Activated T-helper 1 cell treated with anti-CD3 and anti-CD28 coated beads, Interleukin-12 subunit alpha, Interleukin-12 subunit beta, Interleukin-2, Interleukin-4 antibody, amounts not matched to agents 30 ng/mL and 10 ng/mL and 1 ng/mL, durations not matched to agents 14 hours and 24 hours and 36 hours (primary cell): ENCODE measurements at places on chromosomes 13 and 19.
A peak's percentile ranks its signal among the peaks of the same experiment; 100 is the strongest.

GRCh38 chr19:56955637-56956216, 115.2 kb upstream of the PEG3 start:
- no peak for DNase-seq

DNA sequence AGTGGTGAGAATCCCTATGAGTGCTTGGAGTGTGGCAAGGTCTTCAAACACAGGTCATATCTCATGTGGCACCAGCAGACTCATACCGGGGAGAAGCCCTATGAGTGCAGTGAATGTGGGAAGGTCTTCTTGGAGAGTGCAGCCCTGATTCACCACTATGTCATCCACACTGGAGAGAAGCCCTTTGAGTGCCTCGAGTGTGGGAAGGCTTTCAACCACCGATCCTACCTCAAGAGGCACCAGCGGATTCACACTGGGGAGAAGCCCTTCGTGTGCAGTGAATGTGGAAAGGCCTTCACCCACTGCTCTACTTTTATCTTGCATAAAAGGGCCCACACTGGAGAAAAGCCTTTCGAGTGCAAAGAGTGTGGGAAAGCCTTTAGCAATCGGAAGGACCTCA, 18.7 kb upstream of the AURKC start:
- DNase-seq = no peak

GRCh38 chr13:65112531-65112941, 2117.6 kb downstream of the PCDH9 start:
- no peak for DNase-seq

- peak; percentile 27 for DNase-seq
Measured at GRCh38 chr19:33795370-33796163, 1.1 kb upstream of the KCTD15 start.

GRCh38 chr13:96817336-96817941, 176.8 kb downstream of the OXGR1 start:
- no peak for DNase-seq

DNA sequence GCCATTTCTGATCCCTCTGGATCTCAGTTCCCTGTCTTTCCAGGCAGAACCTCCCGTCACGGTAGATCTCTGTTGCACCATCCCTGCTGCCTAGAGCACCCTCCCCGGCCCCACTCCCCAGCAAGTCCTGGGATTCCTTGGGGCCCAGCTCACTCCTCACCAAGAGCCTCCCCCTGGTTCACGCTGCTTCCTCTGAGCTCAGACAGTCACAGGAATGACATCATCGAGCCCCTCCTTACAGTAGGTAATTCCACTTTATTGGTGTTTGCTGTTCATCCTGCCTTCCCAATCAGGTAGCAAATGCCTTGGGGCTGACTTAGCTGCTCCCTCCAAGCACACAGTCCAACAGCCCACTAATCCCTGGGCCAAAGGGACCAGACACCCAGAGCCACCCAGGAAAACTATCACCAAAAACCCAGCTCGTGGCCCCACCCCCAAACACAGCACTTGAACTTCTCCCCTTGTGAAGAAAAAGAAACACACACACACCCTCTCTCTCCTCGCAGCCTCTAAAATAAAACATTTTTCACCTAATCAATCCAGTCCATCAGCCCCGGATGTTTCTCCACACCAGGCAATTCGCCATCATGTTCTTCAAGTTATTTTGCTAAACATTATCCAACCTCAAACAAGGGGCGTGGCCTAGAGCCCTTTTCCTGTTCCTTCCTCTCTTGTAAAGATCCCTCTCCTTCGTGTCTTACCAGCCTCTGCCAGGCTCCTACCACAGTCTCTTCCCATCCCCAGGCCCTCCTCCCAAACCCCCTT, 2.5 kb downstream of the NAPA start:
- DNase-seq = no peak

DNA sequence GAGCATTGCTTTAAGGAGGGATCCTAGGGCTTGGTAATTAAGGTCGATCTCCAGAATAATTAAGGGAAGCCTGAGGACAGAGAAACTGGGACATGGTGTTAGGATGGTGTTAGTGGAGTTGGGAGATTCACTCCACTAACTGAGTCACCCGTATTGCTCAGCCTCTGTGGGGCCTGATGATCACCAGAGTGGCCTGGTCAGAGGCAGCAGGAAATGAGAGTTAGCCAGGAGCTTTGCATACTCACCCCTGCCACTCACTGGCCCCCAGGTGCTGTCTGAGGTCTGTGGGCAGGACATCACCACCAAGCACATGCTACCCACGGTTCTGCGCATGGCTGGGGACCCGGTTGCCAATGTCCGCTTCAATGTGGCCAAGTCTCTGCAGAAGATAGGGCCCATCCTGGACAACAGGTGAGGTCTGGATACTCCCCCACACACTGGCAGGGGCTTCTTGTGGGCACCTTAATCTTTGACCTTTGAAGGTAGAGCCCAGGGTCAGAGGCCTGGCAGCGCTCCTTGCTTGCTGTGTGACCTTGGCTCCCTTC, 32.1 kb downstream of the PPP2R1A start:
- DNase-seq = no peak

- no peak for DNase-seq
Measured at GRCh38 chr13:35332134-35332533, 144.4 kb downstream of the MAB21L1 start.
